ENCODE measurements at places on chromosomes 4 and X.

GRCh38 chr4:14125375-14126129, 498.0 kb upstream of the BOD1L1 start:
- no peak for DNase-seq

DNA sequence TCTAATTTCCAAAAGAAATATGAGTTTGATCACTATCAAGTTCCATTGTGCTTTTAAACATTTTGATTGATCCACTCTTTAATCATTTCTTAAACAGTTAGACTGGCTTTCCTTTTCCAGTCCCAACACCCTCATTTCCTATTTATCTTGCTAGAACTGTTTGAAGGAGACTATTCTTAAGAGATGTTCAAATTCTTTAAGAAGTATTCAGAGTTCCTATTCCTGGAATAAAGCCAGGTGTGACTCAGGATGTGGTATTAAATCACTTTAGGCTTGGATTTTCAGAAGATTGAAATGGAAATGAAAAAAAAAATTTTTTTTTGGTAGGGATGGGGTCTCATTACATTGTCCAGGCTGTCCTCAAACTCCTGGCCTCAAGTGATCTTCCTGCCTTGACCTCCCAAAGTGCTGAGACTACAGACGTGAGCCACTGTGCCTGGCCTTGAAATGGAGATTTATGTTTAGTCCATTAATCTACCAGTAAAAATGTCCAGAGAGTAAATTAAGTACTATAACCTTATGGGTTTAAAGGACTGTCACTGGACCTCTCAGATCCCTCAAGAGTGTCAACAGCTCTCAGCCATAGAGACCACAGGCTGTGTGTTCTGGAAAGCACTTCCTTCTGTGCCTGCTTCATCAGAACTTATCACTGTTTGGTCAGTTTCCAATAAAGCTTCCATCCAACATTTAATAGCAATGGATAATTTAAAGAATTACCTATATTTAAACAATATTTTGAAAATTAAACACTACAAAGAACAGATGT, 90.7 kb downstream of the CDS1 start:
- no peak for DNase-seq

DNA sequence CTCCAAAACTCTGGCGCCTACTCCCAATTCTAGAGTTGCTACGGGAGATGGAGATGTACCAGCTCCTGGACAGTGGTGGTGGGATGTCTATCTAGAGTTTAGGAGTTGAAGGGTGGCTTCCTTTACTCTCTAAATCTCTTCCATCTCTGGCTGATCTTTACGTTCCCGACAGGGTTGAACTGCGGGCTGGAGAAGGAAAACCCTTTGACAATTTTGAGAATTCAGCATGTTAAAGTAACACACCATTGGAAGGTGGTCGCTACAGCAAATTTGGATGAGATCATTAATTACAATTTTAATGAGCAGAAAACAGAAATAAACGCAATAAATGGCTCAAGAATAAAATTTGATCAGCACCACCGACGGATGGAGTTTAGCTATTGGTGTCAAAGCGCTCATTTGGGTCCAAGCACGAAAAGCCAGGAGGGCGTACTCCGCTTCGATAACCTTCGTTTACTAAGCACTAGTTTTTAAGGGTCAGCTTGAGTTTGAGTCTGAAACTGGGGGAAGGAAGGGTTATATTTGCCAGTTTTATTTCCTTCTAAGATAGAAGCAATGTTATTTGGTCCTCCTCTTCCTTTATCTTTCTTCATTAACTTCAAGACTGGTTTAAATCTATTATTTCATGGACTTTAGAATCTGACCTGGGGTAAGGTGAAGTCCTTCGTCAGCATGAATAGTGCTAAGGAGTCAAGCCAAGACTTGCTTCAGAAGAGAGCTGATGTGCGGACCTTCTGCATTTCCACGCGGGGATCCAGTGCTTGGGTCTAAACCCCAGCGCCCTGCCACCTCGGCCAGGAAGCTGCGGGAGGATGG, 1.5 kb upstream of the NKX6-1 start:
- no peak for DNase-seq

- DNase-seq, result no peak
Measured at GRCh38 chr4:15361529-15361928, 66.3 kb upstream of the C1QTNF7 start.

DNA sequence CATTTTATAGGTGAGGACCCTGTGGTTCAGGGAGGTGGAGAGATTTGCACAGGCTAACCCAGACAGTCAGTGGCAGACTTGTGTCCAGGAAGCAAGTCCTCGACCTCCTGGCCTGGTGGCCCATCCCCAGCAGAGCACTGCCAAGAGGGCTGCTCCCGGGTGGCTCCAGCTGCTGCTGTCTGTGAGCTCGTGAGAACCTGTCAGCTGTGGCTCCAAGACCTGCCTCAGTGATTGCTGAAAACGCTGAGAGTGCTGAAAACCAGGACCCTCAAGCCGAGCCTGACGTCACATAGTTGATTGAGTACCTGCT, 74.2 kb downstream of the RTL9 start:
- DNase-seq, result no peak

DNA sequence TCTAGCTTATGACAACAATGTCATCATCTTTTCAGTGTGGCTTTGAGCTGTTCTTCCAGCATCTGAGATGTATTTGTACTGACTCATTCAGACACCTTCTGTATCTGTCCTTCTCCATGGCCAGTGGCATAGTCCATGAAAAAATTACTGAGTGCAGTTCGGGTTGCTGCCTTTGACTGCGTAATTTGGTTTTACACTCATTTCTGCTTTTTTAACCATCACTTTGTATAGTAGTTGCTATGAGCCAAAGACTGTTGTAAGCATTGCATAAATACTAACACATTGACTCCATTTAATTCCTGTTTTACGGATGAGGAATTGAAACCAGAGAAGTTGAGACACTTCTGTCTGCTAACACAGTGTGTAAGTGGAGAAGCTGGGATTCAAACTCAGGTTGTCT, 190.7 kb upstream of the MID1 start:
- no peak for DNase-seq

- no peak for DNase-seq
Measured at GRCh38 chr4:178340468-178340867, 898.2 kb upstream of the AGA start.

DNA sequence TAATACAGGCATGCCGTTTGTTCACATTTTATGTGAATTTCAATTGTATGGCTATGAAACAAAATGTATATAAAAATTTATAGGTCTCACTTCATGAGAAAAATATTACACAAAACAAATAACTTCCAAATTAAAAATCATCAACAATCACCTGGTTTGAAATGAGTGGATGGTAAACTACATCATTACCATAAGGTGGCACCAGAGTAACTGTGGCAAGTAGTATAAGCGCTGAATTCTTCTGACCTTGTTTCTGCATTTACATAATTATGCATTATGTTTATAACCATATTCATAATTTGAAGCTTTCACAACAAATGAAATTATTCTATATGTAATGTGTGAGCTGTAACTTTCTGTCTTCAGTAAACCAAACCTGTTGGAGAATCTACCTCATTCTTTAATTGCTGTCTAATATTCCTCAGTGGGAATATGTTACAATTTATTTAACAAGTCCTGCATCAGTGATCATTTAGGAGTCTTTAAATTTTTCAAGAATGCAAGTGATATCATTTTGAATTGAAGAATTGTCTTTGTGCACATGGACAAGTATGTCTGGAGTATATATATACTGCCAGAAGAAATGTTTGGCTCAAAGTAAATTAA, 55.2 kb downstream of the MMRN1 start:
- DNase-seq, result no peak

DNA sequence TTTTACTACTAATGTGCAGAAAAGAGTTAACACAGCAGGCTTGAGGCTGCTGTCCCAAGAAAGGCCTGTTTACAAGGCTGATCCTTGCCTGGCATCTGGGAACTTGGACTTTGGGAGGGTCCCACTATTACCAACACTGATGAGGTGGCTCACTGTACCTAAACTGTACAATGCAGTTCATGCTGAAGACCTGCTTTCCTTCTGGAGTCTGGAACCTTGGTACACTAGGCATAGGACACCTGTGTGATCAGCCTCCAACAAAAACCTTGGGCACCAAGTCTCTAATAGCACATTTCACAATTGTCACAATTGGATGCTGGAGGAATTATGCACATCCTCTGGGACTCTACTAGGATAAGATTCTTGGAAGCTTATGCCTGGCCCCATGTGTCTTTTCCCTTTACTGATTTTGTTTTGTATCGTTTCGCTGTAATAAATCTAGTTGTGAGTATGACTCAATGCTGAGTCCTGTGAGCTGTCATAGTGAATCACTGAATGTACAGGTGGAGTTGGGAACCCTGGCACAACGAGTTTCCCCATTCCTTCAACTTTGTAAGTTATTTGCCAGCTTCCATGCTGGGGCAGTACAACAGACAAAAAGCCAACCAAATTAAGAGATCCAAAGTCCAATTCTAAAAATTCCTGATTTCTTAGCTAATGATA, 45.9 kb downstream of the TEC start:
- DNase-seq, result no peak

GRCh38 chrX:153371256-153371655, 29.9 kb downstream of the PNMA6E start:
- DNase-seq, result no peak

DNA sequence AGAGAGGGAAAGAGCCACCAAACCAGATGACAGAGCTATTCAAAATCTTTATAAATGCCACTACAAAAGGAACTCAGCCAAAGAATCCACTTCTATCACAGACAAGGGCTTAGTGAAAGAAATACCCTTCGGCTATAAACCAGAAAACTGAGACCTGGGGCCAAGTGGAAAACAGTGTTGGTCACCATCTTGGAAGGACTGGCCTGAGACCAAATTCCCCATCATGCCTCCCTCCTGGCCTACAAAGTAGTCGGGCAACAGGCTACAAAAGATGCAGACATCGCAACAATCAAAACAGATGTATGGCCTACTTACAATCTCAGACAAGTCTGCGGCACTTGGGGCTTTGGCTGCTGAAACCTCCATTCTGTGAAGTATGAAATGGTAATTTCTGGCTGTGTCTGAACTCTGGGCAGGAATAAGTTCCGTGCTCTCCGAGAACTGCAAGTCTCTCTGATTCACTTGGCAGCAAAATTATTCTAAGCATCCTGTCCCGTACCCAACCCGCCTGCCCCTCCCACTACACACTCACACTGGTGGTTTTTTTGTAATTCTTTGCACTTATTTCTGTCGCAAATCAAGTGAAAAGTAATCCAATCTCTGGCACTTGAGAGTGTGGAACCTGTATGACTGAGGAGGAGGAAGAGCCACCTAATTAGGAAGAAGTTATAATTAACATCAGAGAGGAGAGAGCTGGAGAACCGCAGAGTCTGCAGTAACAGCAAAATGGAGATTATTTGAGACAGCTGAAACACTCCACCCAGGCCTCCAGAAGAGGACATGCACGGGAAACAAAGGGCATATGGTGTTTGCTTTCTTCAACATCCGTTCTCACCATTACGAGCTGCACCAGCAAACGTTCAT, 87.8 kb downstream of the SH3KBP1 start:
- no peak for DNase-seq

DNA sequence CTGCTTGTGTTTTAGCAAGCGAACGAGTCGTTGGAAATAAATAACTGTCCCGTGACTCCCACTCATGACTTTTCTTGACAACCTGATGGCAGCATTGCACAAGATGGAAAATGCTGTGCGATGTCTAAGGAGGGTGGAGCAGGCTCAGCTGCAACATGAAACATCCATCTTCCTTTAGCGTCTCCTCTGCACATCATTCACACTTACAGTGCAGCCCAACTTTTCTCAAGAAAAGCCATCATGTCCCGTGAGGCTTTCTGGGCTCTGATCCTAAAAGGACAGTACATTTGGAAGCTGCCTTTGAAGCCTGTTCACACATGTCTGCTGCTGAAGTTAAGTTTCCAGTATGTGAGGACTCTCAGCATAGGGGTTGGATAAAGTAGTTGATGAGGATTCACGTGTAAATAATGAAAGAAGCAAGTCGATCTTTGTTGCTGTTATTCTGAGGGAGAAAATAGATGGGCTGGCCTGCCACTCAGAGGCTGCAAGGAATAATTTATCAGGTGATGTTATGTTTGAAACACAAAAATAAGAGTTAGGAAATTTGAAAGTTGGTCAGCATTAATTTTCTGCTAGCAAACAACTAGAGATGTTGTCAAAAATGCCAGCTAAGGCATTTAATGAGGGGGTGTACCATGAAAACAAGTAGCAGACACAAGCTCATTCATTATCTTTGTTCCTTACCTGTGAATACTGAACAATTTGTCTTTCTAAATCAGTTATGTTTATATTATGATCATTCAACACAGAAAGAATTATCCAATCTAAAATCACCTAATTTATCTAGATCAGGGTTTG, 328.7 kb upstream of the ZFP42 start:
- no peak for DNase-seq

- no peak for DNase-seq
Measured at GRCh38 chrX:71095033-71095432, 618 bp upstream of the FOXO4 start.

DNA sequence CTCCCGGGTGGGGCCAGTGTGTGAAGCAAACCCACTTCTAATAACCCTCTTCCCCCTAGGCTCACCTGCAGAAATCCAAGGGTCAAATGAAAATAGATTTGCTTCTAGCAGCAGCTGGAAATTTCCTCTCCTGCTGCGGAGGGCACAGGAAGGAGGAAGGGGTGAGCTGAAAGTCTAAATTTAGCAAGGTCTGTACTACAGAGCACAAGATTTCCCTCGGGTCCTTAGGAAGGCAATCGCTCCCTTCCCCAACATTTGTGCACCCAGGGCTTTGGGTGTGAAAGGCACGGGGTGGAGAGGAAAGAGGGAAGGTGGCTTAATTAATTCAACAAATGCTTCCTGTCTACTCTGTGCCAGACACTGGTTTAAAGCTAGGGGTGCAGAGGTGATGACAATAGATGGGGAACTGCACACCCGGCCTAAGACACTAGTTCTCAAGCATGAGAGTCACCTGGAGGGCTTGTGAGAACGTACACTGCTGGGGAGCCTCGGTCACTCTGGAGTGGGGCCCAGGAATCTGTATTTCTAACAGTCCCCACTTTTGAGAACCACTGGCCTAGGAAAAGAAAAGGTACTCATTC, 204.4 kb downstream of the NSUN7 start:
- DNase-seq, result no peak

DNA sequence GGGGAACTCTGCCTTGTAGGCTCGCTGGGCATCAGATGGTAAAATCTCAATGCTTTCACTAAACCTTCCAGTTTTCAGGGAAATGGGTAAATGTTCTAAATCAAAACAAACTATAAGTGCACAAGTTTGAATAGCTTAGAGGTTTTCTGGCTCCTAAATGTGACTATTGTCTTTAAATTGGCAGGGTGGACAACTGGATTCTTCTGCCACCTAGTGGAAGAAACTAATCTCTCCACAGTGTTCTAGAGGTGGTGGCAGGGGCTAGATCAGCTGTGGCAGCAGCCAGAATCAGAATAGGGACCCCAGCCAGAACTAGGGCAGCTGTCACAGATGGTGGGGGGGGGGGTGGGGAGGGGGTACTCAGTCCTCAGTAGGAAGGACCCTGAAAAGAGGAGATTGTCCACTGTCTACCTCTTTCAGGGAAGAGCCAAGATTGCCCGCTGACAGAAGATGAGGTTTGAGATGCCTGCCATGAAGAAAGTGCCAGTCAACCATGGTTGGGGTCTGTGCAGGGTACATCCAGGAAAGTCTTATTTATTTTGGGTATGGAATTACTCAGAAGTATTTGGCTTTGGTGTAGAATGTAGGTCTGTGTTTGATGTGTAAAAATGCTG, 201.4 kb downstream of the CCNG2 start:
- DNase-seq, result no peak
